Activated naive CD4-positive, alpha-beta T cell treated with Interleukin-2 at 50 U/mL for 16 hours (primary cell): ENCODE measurements at places on chromosomes 16 and 17.

DNA sequence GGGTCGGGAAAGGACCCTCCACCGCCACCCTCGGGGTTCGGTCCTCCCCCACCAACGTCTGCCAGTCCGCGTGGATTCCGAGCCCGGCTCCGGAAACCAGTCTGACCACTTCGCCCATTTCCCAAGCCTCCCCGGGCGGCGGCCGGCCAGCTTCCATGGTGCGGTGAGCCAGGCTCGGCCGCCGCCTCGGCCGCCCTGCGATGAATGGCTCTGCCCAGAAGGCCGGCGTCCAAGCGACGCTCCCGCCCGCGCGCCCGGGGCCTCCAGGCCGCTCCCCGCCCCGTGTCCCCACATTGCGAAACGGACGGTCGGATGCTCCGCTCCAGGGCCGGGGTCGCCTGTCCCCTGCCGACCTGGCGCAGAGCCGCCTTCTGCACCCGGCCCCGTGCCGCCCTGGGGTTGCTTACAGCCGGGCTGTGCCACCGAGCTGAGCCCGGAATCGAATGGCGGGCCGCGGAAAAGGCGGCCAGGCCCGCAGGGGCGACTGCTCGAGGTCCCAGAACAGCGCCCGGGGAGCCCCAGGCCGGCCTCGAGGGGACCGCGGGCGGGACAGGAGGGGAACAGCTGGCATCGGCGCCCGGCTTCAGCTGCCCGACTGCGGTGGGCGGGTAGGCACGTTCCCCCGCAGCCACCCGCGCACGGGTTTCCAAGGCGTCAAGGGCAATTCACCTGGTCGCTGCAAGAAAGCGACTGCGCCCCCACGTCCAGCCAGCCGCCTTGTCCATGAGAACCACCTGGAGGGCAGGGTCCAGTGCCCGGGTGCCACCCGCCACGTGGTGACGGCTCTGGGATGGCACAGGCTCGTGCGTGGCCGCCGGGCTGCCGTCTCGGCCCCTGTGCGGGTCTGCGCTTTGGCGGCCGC, 18.3 kb upstream of the CBX8 start:
- DNase-seq, result no peak

DNA sequence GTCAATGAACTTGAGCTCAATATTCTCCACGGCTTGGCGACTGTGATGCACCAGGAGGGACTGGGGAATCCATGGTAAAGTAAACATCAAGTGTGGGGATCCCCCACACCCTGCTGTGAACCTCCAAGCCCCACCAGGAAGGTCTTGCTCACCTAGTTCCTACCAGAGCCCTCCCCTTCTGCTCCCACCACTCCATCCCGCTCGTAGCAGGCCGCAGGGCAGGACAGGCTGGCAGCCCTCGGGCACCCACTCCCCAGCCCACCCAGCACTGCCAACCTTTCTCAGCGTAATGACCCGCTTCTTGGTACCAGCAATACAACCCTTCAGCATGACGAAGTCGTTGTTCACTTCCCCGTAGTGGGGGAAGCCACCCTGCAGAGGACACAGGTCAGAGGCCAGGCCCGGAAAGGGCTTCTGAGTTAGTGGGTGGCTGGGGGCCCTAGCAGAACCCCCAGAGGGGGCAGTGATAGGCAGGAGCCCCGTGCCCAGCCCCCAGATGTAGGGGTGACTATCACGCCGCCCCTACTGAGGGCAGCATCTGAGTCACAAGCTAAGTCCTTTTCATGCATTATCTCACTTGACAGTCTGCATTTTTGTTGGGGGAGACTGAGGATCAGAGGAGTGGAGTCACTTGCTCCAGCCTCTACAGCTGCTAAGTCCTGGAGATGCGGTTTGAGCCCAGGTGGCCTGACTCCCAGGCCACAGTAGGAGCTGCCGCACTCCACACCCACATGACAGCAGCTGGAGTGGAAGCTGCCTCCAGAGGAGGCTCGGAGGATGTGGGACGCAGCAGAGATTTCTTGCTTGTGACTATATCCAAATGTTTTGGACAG, 2.8 kb upstream of the MSRB1 start:
- no peak for DNase-seq

DNA sequence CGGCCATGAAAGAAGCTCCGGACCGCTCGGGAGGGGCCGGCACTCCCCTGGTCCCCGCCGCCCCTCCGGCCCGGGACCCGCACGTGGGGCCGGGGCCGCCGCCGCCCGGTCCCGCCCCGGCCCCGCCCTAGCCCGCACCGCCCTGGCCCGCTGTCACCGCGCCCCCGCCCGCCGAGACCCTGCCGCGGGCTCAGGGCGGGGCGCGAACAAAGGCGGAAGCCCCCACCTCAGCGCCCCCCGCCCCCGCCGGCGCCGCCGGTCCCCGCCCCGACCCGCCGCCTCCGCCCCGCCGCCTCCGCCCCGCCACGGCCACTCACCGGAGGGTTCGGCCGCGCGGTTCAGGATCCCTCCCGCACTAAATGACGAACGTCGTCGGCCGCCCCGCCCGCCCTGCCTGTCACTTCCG, at the start of gene ARHGDIA:
ARHGDIA (minus strand) TSS at position 357 of the 406 bp plus-strand sequence. CDS start 1,407 bp downstream, outside the sequence.
- DNase-seq, result no peak

- DNase-seq, result no peak
These were observed 20.2 kb downstream of the GNAO1 start for GRCh38 chr16:56211435-56211981.

GRCh38 chr16:77336637-77337036, 98.2 kb downstream of the ADAMTS18 start:
- DNase-seq, result no peak

- peak; percentile 65 for DNase-seq
These were observed 997 bp downstream of the ACADVL start for GRCh38 chr17:7220593-7221277.

- no peak for DNase-seq
These were observed 67.8 kb upstream of the CDH5 start for GRCh38 chr16:66298571-66299120.

GRCh38 chr16:51473091-51473490, 322.0 kb upstream of the SALL1 start:
- no peak for DNase-seq

- no peak for DNase-seq
These were observed 205.0 kb upstream of the ASIC2 start for GRCh38 chr17:33498069-33498468.

- DNase-seq, result no peak
These were observed 13.0 kb downstream of the ACSF3 start for GRCh38 chr16:89106533-89107202.

DNA sequence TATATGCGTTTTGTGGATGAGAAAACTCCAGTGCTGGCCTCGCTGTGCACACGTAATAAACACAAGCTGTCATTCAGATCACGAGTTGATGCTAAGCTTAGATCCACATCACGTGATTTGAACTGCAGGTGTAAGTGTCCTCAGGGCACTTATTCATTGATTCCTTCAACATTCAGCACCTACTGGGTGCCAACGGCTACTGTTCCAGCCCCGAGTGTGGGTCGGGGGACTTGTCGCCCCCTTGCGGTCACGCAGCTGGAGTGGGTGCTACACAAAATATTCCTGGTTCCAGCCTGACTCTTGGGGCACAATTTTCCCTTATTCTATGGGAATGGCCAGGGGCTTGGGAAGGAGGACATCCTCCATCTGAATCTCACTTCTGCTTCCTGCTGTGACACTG, 29.9 kb upstream of the GINS2 start:
- no peak for DNase-seq

DNA sequence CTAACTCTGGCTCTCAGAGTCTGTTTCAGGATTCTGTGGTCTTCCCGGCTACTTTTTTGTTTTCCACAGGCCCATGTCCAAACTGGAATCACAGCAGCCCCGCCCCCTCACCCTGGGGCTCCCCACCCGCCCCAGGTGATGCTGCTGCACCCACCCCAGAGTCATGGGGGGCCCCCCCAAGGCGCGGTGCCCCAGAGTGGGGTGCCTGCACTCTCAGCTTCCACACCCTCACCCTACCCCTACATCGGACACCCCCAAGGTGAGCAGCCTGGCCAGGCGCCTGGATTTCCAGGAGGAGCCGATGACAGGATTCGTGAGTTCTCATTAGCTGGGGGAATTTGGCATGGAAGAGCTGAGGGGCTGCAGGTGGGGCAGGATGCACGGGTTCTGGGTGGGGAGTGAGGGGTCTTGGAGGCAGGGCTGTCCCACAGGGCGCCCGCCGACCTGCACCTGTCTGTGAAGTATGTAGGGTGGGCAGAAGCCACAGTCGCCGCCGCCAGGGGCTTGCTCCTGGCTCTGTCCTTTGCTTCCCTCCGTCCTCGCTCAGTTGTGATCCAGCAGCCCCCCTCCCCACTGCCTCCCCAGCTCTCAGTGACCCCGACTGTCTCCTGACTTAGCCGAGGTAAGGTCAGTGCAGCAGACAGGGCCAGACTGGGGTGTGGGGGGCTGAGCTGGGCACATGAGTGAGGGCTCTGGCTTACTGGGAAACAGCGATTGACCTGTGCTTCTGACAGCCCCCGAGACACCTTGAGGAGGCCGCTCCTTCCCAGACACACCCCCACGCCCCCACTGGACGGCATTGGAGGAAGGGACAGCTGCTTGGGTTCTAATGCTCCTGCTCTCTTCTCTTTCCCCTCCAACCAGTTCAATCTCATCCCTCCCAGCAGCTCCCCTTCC, 10.0 kb downstream of the TUFM start:
- no peak for DNase-seq

GRCh38 chr16:68839831-68840230, 3.5 kb upstream of the TANGO6 start:
- no peak for DNase-seq

DNA sequence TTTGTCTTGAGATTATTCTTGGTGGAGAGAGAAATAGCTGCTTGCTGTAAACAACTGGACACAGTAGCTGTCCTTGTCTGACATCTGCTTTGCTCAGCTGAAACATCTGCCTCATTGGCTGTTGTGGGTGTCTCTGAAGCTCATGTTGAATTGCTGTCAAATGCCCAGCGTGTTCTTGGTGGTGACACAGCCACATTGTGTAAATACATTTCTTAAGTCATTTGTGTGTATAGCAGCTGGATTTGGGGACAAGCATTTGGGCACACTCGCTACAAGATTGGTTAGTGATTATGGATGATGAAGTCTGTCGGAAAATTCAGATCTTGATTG, 5.3 kb downstream of the FAM234A start:
- DNase-seq, result no peak

GRCh38 chr16:66359811-66360608, 6.5 kb upstream of the CDH5 start:
- no peak for DNase-seq

- DNase-seq, result no peak
These were observed 12.2 kb upstream of the CBX4 start for GRCh38 chr17:79851461-79851817.

- no peak for DNase-seq
These were observed 8.2 kb downstream of the POLR2C start for GRCh38 chr16:57470711-57471110.

DNA sequence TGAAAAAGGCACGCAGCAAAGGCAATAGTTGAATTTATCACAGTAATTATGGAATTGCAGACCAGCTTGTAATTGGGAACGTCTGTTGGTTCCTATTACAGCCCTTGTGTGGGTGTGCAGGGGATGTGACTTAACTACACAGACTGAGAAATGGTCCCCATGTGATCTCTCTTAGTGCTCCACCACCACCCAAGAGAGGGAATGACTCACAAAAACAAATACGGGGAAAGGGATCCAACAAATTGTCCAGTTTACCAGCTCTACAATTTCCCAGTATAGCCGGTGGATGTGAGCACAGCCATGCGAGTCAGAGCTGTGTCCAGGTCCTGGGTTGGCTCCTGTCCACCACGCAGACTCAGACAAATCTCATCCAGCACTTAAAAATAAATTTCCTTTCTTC, 337.9 kb downstream of the GRIN2A start:
- DNase-seq, result no peak

DNA sequence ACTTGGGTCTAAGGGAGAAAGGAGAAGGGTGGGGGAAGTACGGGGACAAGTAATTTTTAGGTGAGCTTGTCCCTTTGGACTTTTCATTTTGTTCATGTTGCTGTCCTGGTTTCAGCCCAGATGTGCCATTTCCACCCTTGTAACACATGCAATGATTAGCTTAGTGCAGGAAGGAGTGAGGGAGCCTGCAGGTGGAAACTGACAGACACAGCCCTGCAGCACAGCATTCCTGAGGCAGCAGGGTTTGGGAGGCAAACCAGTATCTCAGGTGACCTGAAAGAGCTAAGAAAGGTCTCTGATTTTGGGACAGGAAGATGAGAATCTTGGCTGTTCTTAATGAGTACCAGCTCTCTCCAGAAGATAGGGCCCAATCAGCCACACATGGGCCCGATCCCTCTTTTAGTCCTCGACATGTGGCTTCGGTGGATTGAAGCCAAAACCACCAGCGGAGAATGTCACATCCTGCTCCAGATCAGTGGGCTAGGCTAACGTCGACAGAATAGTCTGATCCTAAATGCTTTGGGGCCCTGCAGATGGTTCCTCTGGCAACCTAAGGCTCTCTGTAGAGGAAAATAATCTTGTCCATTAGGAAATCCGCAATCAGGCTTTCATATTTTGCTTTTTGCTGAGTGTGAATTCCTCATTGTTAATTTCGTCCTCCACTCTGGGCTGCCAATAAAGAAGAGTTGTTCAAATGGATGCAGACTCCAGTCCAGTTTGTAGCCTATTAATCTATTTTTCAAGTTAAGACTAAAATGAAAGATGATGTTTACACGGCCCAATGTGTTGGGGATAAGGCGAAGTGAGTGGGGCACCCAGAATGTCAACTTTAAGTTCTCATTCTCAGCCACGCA, 3.8 kb upstream of the RNF157 start:
- no peak for DNase-seq

- DNase-seq, result no peak
These were observed 11.2 kb upstream of the PRKAR1A start for GRCh38 chr17:68501074-68501473.

- no peak for DNase-seq
These were observed 27.7 kb downstream of the TNS4 start for GRCh38 chr17:40473573-40474365.

GRCh38 chr16:71564335-71564967, 12.4 kb downstream of the TAT start:
- DNase-seq, result no peak

- no peak for DNase-seq
These were observed 3.2 kb downstream of the NAGS start for GRCh38 chr17:44007346-44008204.

GRCh38 chr17:8503368-8503767, 67.7 kb downstream of the NDEL1 start:
- DNase-seq, result no peak
